ENCODE measurements at places on chromosomes 11 and 22.

DNA sequence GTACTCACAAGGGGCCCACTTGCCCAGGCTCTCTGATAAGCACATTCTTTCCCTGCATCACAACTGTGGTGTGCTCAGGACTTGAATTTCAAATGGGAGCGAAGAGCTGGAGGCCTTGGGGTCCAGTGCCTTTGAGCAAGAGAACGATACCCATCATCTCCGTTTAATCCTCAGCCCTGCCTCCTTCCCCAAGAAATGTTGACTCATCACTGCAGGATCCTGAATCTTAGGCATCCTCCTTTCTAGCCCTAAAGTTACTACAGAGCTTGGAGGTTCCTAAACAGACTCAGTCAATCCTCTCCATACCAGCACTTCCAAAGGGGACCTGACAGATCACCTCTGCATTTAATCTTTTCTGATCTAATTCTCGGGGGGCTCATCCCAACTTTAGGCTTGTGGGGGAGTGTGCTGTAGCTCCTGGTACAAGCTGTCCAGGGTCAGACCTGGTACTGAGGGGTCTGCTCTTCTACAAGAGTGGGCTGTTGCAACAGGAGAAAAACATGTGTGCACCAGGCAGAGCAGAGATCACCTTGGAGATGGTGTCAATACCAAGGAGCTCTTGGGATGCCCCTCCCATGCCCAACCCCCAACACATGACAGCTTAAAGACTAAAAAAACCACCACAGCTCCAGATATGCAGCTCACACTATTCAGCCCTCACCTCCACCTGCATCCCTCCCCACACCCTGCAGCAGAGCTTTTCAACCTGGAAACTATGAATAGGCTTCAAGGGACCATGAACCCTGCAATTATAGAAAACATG, 3.9 kb upstream of the PRG2 start:
- no peak for DNase-seq

DNA sequence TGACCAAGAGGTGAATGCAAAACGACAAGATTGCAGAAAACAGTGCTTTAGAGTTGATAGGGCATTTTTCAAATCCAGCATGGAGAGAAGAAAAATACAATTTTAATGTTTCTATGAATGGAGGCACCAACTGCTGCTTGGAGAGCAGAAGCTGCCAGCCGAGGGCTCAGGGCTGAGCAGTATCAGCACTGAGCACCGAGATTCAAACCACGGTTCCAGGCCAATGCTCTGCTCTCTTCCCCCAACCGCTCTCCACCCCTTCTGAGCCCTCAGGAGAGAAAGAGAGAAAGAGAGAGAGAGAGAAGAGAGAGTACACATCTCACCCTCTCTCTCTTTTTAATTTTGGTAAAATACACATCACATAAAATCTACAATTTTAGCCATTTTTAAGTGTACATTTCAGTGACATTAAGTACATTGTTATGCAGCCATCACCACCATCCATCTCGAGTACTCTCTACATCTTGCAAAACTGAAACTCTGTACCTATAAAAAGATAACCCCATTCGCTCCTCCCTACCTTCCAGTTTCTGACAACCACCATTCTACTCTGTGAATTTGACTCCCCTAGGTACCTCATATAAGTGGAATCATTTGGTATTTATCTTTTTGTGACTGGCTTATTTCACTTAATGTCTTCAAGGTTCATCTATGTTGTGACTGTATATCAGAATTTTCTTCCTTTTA, 333.3 kb downstream of the MIAT start:
- DNase-seq: no peak

- no peak for DNase-seq
Measured at GRCh38 chr11:44780940-44781631, 54.3 kb downstream of the TSPAN18 start.

DNA sequence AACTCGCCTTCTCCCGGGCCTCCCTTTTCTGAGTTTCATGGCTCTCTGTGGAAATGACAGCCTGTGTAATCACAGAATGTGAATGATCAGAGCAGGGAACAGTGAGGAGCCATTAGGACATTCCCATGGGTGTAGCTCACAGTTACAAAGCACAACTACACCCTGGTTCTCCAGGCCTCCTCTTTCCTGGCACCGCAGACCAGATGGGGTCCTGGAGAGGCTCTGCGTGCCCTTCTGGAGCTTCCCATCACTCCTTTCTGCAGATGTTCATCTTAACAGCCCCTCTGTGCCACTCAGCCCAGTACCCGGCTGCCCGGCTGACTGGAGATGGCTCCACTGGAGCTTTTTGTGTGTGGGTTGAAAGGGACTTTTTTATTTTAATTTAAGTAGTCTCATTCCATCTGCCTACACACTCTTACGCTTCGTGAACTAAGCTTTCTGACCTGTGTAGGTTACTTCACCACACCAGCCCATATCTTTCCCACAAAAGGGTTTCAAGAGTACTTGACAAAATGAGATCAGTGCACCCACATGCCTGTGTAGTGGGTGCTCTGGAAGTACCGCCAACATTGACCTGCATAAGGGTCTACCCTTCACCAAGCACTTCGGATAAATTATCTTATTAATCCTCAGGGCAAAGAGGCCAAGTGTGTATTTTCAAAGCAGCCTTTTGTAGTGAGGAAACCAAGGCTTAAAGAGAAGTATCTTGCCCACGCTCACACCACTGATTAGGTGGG, 29.8 kb downstream of the SREBF2 start:
- DNase-seq: no peak

GRCh38 chr11:83031127-83031526, 40.6 kb downstream of the RAB30 start:
- no peak for DNase-seq

- DNase-seq: no peak
Measured at GRCh38 chr22:35749808-35750207, 32.1 kb downstream of the APOL5 start.

DNA sequence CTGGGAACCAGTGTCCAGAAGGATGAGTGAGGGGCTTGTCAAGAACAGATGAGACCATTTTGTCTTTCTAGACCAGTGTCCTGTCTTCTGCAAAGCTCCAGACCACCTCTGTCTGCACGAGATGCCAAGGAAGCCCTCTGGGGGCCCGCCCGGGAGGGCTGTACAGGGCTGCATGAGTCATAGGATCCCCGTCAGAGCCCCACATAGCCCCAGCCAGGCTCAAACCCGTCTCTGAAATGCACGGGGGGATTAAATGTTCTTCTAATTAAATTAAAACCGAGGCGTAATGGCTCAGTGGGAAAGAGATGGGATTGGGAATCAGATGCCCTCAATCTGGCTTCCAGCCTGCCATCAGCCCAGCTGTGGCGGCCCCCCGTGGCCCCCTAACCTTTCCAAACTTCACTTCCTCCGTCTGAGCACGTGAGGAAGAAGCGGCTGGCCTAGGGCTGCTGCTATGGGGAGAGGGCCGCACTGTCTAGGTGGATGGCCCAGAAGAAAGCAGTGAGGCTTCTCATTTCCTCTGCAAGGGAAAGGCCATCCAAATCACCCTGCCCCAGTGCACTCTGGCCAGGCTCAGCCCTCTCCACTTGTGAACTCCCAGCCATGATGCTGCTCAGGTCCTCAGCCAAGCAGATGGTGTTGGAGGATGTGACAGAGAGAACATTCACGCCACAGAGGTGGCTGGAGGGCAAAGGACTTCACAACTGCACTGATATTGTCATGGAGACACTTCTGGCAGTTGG, 32.8 kb downstream of the KCNQ1OT1 start:
- no peak for DNase-seq

DNA sequence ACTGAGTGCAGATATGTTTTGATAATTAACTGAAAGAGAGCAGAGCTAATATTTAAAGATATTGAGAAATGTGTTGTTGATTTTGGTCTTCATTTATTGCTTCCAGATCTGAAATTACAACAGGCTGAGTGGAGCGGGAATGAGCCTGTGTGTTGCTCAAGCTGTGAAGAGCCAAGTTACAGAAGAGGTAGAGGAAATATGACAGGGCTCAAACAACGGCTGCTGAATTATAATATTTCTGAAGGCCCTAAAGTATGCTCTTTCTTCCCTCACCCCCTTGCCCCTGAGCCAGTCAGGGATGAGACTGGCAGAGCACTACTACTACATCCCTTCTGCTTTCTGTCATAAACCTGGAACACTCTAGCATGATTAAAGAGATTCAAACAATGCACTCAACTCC, 115.6 kb downstream of the FANCF start:
- DNase-seq: no peak

GRCh38 chr22:30860176-30861105, 108.1 kb downstream of the MORC2 start:
- DNase-seq: no peak

GRCh38 chr22:31947296-31947695, 3.0 kb downstream of the YWHAH start:
- DNase-seq: no peak

DNA sequence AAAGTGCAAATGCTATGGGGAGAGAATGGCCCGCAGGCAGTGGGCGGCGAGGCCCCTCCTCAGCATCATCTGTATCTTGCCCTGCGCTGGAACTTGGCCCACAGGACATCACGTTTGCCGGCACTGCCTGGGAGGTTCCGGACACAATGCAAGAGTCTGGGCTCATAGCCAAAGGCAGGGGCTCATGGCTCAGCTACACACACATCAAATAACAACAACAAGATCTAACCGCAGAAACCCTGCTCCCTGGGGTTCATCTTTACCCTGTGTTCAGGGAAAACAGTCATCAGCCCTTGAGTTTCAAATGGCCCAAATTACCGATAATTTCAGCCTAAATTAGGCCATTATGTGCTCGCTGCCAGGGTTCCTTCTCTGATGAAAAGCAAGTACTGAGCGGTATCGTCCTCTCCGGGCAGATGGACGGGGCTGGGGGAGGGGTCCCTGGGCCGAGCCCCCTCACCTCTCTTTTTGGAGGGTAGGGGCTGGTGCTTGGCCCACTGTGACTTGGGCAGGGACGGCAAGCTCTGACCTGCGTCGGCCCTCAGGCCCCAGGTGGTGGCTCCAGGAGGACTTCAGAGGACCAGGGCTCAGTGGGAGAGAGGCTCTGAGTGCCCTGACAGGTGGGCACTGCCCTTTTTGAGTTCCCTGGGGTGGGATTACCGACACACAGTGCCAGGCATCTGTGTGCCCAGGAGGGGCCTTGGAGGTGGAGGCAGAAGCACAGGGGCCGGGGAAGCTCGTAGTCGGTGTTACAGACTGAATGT, 25.0 kb upstream of the GAL start:
- no peak for DNase-seq

GRCh38 chr11:9172389-9172788, 81.0 kb upstream of the SCUBE2 start:
- DNase-seq: no peak

GRCh38 chr22:37154925-37155712, 5.4 kb upstream of the IL2RB start:
- no peak for DNase-seq

- no peak for DNase-seq
Measured at GRCh38 chr11:69645801-69646492, 5.0 kb downstream of the CCND1 start.

GRCh38 chr11:65862941-65863888, 3.0 kb downstream of the MUS81 start:
- no peak for DNase-seq

DNA sequence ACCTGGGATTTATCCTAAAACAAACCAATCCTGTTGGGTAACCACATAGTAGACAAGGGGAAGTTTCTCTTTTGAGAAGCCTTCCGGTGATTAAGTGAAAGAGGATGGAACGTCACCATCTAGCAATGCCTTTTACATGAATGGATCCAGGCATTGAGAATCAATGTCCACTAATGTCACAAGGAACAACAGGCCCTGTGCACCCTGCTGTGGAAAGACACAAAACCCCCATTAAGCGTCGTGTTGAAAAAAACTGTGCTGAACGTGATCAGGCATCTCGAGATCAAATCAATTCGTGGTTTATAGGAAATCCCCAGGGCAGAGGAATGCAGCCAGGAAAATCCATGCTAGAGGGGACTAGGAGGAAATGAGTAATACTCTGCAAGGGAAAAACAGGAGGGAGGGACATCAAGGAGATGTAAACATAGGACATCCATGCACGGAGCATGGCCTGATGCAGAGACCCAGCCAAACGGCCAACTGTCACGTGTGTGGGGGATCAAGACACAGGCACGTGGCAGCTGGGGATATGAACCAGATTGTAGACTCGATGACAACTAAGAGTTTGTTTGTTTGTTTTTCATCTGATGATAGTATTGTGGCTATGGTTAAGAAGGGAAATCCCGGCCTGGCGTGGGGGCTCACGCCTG, 38.6 kb upstream of the CARS1 start:
- DNase-seq: no peak

DNA sequence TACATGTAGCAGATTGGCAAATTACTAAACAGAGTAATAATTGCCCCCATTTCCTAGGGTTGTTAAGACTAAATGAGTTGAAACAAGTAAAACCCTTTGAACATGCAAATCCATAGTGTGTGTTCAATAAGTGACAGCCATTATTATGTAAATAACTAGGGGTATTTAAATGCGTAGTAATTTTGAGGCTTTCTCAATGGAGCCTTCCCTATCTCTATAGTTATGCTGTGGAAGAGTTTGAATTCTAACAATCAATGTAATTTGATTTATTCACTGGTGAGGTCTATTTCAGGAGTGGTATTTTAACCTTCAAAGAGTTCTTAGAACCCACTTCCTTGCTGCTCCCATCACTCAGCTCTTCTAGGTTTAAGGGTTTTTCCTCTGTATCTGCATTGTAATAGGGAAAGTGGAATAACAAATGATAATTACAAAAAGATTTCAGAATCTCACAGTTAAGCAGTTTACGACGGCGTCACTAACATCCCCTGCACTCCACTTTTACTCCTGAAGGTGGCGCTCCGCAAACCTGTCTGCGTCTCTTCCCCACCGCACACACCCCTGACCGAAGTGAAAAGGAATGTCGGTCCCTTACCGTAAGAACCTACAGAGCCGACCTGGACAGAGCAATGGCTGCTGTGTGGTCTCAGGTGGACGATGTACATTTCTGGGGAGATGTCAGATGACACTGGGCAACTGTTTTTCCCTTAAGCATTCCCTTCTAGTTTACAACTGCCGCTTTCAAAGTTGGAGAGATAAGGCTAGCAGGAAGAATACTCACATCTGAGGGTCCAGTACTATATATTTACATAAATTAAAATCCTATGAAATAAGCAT, 80.8 kb downstream of the ZC3H12C start:
- DNase-seq: peak; percentile 48

DNA sequence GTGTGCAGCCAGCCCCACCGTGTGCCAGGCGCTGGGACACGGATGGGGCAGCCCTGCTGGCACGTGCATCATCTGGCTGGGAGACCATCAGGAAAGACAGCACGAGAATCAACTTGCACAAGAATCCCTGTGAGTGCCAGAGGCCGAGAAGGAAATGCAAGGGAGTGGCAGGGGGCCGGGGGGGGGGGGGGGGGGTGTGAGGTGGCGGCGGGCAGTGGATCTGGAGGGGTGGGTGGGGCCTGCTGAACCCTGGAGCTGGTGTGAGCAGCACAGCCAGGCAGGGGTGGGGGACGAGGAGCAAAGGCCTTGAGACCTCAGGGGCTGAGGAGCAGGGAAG, 14.0 kb upstream of the FLRT1 start:
- no peak for DNase-seq

GRCh38 chr11:10225553-10225952, 68.5 kb downstream of the SBF2 start:
- DNase-seq: no peak

GRCh38 chr22:16847271-16847670, 22.1 kb upstream of the XKR3 start:
- no peak for DNase-seq

All from stimulated activated CD4-positive, alpha-beta T cell treated with anti-CD3 and anti-CD28 coated beads, Interleukin-1b, Interleukin-23, amount 100 ng/mL, for 24 hours (primary cell).